ENCODE measurements at places on chromosomes 16 and 17.

GRCh38 chr16:54928016-54928356 is 2.7 kb upstream of the IRX5 start:
- DNase-seq, result no peak

DNA sequence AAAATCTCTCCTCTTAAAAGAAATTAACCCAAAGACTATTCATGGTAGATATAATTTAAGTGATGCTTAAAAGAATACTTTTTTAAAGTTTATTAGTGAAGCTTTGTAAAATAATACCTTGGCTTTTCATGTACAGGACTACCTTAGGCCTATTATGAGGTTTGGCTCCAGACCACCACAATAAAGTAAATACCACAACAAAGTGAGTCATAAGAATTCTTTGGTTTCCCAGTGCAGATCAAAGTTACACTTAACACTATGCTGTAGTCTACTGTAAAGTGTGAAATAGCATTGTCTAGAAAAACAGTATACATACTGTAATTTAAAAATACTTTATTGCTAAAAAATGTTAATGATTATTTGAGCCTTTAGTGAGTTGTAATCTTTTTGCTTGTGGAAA is 31.7 kb downstream of the CLTC start:
- no peak for DNase-seq

DNA sequence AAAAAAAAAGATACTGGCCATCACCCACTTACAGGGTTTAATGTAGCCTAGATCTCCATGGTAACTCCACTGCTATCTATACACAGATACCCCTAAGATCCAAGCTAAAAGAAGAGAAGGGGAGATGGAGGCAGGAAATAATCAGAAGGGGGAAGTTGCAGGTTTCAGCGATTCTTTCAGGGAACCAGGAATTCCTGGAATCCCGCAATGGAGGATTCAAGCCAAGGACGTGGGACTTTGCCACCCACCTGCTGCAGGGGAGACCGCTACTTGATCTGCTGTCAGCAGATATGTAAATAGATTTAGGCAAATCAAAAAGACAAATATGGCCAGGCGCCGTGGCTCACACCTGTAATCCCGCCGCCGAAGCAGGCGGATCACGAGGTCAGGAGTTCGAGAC is 121.1 kb downstream of the AIPL1 start:
- DNase-seq, result no peak

- DNase-seq, result no peak
Observed at GRCh38 chr17:14772776-14773175, 471.9 kb downstream of the HS3ST3B1 start.

Measured in CD8-positive, alpha-beta memory T cell (primary cell).